Activated CD4-positive, alpha-beta T cell treated with anti-CD3 and anti-CD28 coated beads for 1 hour (primary cell): ENCODE measurements at places on chromosomes 3 and 15.

GRCh38 chr15:31279221-31280045 is 47.2 kb upstream of the KLF13 start:
- DNase-seq, result no peak

DNA sequence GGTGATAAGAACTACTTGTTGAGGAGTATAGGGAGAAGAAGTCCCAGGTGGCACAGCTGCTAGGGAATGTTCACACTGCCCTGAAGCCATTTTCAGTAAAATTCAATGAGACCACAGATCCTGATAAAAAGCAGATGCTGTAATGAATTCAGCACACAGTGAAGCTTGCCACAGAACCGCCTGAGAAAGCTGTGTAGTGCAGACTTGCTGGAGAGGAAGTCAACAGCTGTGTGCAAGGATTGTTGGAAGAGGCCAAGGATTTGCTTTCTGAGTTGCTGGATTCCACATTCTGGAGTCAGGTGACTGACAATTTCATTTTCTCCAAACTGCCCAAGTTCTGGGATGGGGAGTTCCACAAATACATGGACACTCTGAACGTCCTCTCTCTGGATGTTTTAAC is 70.9 kb downstream of the ANP32A start:
- no peak for DNase-seq

GRCh38 chr3:155323063-155323666 is 29.7 kb upstream of the STRIT1 start:
- no peak for DNase-seq

DNA sequence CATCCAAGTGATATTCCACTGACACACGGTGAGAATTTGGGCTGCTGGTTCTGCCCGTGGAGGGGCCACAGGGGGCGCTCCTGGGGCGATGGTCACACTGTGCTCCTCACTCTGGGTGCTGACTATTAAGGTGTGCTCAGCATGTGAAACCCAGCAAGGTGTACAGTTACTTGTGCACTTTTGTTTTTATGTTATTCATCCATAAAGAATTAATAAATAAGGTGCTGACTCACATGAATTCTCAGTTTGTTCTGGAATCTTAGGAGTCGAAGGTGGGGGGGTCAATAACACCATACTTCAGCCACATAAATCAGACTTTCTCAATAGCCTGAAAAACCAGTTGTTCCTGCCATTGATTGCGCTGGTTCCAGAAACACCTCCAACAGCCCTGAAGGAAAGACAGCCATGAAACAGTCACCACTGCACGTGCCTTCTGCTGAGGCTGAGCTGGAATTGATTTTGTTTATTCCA is 53.5 kb upstream of the SPATA12 start:
- DNase-seq, result no peak

- no peak for DNase-seq
Observed at GRCh38 chr3:186366206-186366605, 4.2 kb upstream of the DGKG start.

DNA sequence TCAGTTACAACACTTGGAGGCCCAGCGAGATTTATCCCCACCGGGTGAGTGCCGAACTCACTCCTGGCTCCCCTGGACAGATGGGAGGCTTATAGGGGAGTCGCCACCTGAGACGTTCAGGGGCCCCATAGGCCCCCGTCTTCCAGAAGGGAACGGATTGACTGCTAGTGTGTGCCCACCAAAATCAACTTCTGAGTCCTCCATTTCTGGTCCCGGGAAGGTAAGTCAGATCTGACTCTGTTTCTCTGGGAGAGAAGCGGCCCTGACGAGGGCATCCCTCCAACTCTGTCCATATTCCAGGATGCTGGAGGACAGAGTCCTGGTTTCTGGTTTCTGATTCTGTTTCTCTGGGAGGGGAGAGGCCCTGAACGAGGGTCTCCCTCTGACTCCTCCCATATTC is 44.3 kb downstream of the ZBTB11 start:
- DNase-seq, result no peak

GRCh38 chr3:116299646-116300081 is 145.6 kb downstream of the LSAMP start:
- DNase-seq, result no peak

- no peak for DNase-seq
Observed at GRCh38 chr3:192570315-192570714, 157.0 kb downstream of the FGF12 start.

- DNase-seq, result no peak
Observed at GRCh38 chr3:177820683-177821316, 623.5 kb upstream of the TBL1XR1 start.

DNA sequence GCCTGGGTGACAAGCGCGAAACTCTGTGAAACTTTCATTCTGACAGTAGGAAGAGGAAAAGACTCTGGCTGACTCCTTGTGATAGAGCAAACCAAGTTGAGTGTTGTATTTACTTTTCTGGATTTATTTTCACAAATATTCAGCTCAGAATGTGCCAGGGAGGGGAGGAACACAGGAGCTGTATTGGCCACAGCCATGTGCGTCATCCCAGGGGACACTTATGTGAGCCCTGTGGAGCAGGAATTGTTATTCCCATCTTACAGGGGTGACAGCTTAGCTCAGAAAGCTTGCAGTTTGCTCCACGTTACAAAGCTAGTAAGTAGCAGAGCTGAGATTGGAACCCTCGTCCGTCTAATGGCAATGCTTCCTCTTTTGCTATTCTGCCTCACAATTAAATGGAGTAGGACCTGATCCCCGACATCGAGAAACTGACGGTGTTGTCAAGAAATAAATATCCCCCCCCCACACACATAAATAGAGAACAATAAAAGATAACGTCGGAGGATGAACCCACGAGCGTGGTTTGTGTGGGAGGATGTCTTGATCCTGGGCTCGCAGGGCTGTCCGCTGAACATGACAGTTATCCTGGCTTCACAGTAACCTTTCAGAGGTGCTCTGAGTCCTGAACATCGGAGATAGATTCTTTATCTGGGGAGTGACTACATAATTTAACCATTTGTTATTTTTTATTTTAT is 151.6 kb upstream of the CTDSPL start:
- DNase-seq, result no peak

GRCh38 chr3:31659246-31659645 is 126.5 kb downstream of the STT3B start:
- no peak for DNase-seq

DNA sequence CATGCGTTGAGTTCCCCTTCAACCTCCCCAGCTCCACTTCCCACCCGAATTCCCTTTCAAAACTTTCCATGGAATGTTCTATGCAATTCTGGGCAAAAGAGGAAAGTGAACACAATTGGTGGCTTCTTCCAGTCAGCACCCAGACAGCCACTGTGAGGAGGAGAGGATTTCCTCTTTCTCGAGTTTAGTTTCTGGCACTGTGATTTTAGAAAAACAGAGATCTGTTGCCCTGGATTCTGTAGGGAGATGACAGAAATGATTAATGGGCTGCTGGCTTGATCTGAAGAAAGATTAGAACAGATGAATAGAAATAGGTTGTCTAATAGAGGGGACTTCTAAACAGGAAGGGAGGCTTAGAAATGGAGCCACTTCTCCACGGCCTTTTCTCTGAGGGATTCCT is 172.0 kb downstream of the MCTP2 start:
- DNase-seq, result no peak

- no peak for DNase-seq
Observed at GRCh38 chr3:46468753-46469600, 4.3 kb upstream of the LTF start.

GRCh38 chr15:39403640-39404117 is 177.2 kb upstream of the THBS1 start:
- no peak for DNase-seq

DNA sequence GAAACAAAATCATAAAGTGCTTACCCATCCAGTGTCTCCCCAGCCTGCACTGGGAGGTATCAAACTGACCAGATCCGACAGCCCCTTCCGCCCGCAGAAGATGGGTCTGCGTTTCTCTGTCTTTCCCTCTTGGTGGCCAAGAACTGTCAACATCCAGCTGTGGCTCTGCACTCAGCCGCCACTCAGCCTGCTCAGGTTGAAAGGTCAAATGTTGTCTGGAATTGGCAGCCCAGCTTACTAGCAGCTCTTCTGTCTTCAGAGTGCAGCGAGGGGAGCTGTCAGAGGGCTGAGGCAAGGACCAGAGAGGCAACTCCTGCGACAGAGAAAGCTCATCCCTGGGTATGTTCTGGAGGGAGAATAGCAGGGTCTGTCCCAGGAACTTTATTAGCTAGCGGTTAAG is 45.4 kb downstream of the GOLGA6L2 start:
- DNase-seq, result no peak

- no peak for DNase-seq
Observed at GRCh38 chr15:85763673-85764633, 30.8 kb downstream of the KLHL25 start.

- DNase-seq, result no peak
Observed at GRCh38 chr3:126418661-126419131, 24.0 kb downstream of the CFAP100 start.

DNA sequence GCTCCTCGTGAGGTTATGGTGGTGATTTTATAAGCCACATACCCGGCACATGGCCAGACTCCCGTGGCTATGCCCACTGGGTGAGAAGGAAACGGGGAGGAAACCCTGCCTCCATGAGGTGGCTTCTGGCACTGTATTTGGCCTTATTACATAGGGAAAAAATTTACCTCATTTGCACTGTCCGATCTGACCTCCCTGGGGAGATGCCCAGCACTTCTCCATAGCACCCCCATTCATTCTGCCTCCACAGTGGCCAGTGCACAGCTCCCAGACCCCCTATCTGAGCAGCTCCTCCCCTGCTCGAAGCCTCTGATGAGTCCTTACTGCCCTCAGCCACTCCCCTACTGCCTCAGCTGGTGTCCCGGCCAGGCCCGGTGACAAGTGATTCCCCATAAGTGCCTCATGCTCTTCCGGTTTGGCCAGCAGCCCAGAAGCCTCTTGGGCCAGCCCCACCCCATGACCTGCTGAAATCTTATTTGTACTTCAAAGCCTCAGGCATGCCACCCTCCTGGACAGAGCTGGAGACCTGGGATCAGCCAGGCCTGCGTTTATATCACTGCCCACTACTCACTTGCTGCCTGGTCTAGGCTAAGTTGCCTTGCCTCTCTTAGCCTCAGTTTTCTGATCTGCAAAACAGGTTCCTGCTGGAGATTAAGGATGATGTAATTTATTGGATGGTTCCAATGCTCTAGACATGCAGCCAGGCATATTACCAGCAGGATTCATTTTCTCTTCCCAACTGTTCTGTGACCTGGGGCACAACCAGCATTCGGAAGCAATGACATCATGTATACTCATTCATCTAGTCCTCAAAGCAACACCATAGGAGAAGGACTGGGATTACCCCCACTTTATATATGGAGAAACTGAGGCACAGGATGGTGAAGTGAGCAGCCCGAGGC is 30.6 kb upstream of the SLC6A6 start:
- DNase-seq, result no peak

DNA sequence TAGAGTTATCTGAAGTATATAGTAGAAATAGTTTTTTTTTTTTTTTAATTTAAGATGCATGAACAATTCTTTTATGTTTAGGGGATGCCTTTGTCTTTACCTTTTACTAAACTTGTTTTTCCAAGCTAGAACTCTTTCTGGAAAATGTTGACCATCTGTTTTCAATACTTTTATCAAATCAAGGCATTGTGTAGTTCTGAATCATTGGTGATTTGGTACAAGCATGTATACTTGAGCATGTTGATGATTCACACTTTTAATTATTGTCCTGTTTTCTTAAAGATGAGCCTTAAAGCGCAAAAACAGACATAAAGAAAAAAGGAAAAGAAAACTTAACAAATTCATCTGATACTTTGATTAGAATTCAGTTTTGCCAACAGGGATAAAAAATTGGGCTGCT is 28.3 kb downstream of the PDCD6IP start:
- no peak for DNase-seq

DNA sequence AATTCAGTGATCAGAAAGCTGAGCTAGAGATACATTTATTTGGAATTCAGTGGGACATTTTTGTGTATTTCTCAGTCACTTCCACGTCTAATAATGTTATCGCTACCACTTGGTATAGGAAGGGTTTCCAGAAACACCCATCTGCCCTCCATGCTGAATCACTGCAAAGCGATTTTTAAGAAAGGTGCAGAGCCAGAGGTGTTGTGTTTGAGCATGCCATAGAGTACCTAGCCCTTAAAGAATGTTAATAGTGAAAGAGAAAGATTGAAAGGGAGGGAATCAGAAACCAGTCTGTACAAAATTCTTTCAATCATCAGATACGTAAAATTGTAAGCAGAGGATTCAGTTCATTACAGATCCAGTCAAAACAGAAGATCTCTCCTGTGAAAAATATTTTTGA is 80.1 kb upstream of the ARL6 start:
- DNase-seq, result no peak

DNA sequence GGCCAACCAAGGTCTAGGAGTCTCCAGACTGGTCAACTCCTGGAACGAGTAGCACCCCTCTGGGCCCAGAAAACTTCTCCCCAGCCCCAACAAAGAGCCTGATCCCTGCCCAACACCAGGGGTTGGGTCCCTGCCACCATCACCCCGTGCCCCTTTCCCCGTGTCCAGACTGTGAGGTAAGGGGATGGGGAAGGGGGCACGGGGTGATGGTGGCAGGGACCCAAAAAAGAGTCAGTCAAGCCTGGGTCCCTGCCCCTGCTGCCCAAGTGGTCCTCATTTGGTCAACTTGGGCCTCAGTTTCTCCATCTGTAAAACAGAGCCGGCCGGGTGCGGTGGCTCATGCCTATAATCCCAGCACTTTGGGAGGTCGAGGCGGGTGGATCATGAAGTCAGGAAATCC is 1.1 kb upstream of the NBEAL2 start:
- no peak for DNase-seq

- no peak for DNase-seq
Observed at GRCh38 chr3:9779721-9780457, 10.1 kb upstream of the CAMK1 start.

- DNase-seq, result no peak
Observed at GRCh38 chr3:190217081-190217480, 96.4 kb upstream of the P3H2 start.

DNA sequence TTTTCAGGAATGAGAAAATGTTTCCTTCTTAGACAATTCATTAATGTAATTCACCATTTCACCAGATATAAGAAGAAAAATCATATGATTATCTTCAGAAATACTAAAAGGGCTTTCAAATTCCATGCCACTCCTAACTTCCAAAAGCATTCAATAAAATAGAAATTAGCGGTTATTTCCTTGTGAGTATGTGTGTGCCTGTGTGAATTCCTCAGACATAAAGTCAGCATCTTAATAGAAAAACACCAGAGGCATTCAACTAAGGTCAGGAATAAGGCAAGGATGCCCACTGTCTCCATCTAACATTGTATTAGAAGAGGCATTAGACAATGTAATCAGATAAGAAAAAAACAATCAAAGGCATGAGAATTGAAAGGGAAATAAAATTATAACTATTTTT is 88.4 kb downstream of the PLCH1 start:
- no peak for DNase-seq

GRCh38 chr15:68797191-68797590 is 23.5 kb downstream of the ANP32A start:
- DNase-seq, result no peak
